ENCODE measurements at places on chromosomes 6 and 20.

DNA sequence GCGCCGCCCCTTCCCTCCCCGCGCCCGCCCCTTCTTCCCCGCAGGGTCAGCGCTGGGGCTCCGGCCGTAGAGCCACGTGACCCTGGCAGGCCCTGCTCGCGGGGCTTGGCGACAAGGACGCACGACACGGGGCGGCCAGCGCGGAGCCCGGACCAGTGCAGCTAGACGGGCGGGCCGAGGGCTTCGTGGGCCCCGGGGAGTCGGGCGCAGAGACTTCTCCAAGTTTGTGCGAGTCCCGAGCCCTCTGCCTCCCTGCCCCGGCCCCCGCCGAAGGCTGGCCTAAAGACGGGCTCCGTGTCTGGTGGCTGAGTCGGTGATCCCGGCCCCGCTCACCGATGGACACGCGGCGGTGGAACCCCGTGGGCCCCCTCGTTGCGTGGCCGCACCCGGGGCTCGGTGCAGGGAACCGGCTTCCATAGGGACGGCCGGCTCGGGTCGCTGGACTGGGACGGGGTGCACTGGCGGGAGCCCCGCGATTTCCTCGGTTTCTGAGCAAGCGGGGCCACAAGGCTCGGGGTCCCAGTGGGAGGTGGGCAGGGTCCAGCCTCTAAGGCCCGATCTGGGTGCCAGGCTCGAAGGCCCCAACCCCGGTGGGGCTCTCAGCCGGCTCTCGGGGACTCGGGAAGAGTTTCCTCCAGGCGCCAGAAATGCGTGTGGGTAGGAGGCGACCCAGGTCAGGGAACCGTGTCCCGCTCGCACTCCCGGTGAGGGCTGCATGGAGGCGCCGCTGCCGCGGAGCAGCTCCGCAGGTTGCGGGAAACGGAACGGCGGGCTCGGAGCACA lies 452 bp upstream of the GATA5 start:
- no peak for DNase-seq

DNA sequence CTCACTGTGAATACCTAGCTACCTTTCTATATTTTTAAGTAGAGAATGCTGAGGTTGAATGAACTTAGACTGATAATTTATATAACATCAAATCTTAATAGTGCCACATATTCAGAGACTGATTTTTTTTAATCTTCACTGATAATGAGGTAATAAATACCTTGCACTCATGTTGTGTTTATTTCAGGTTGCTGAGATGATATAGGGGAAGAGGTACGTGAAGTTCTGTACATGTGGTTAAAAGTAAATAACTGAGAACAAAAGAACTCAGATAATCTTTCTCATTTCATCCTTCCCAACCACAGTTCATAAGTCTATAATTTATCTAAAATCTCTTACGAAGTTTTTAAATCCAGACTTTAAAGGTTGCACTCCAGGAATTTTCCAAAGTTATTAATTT lies 6.4 kb downstream of the NHSL1 start:
- no peak for DNase-seq

DNA sequence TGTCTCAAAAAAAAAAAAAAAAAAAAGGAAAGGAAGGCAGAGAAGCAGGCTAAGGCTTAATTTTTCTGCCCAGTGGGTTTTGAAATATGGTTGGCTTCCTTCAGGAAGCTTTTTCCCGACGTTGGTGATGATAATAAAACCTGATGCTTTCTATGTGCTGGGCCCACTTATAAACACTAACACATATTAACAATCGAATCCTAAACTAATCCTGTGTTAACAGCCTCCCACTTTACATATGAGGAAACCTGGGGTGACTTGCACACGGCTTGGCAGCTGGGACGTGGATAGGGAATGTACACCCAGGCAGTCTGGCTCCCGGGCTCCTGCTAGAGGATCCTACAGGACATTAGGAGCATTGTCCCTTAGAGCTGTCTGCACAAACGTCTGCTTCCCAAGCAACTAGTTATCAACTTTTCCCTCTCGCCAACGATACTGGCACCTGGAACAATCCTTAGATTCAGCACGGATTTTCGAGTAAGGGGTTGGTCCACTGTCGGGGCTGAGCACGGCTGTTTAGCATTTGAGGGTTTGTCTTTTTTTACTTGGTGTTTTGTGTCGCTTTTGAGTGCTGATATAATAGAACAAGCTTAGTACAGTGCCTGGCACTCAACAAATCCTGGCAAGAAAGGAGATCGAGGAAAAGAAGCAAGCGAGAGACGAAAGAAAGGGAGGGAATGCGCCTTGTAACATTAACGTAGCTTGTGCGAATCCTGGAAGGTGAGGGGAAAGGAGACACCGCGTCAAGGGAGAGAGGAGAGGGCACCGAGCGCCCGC lies 622 bp upstream of the KIZ start:
- DNase-seq = no peak

- no peak for DNase-seq
Measured at GRCh38 chr20:33843854-33844253, 32.7 kb downstream of the CHMP4B start.

GRCh38 chr6:54992789-54993188 lies 146.2 kb downstream of the FAM83B start:
- no peak for DNase-seq

DNA sequence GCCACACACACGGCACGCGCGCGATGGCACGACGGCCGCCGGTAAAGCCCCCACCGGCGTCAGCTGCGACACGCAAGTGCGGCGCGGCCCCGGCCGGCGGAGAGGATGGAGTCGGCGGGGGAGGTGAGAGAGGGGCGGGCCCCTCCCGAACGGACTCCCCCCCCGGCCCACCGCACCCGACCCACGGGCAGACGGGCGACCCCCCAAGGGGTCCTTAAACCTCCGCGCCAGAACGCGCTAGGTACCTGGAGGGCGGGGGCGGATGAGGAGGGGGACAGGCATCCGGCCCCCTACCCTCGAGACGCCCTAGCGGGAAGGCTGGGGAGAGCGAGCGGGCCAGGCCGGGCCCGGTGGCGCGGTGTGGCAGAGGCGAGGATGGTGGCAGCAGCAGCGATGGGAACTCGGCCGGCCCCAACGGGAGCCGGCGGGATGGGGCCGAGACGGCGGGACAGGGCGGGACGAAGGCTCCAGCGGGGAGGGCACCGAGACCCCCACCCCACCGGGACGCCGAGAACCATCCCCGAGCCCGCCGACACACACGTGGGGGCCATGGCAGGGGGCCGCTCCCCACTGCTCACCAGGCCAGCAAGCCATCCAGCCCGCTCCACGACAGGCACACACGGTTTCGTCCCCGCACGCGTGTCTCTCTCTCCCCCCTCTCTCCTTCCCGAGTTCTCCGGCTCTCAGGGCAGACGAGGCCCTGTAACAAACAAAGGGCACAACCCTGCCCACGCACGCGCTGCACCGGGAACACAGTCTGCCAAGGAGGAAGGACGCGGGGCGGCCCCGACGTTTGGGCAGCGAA lies 1515.4 kb upstream of the DEFB115 start:
- no peak for DNase-seq

DNA sequence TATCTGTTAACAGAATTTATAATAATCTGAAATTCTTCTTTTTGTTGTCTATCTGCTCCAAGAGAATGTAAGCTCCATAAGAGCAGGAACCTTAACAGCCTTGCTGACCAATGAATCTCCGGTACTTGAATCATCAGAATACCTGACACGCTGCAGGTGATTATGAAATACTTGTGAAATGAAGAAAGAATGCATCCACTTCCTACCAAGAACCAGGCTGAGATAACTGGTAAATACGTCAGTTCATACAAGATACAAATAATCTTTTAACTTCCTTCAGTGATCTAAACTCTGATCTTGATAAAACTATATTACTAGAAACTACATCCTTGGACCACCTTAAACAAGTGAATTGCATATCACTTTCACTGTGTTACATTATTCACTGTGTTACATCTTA lies 116.2 kb downstream of the MAP3K5 start:
- DNase-seq = no peak

DNA sequence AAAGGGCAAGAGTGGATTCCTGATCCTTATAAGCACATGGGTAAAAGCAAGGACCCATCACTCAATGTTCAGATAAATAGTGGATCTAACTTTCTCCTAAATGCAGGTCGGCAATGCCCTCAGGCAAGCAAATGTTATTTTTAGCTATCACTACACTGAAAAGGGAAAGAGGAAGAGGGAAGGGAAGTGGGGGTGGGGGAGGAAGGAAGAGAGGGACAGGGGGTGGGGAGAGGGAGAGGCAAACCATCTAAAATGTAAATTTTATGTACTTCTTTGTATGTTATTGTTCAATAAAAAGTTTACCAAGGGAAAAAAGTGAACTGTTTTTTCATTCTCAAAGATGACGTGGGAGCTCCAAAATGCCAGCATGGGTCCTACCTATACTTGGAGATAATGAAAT lies 44.2 kb downstream of the CHD6 start:
- no peak for DNase-seq
